ENCODE measurements at places on chromosomes 7 and 10.

DNA sequence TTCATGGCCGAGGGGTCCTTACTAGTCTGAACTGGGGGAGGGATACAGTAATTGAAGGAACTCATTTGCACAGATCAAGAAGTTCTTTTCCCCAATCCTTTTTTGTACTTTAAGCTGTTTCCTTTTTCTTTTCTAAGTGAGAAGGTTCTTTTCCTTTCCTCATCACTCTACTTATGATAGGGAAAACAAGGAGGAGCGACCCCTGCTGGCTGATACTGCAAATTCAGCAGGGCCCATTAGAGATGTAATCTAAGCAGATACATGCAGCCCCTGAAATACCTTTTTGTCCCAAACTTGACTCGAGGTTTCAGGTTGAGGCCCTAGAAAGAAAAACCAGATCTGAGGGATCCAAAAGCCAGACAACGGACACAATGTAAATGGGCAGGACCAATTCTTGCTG is 305.5 kb downstream of the DNAJB9 start:
- no peak for DNase-seq

DNA sequence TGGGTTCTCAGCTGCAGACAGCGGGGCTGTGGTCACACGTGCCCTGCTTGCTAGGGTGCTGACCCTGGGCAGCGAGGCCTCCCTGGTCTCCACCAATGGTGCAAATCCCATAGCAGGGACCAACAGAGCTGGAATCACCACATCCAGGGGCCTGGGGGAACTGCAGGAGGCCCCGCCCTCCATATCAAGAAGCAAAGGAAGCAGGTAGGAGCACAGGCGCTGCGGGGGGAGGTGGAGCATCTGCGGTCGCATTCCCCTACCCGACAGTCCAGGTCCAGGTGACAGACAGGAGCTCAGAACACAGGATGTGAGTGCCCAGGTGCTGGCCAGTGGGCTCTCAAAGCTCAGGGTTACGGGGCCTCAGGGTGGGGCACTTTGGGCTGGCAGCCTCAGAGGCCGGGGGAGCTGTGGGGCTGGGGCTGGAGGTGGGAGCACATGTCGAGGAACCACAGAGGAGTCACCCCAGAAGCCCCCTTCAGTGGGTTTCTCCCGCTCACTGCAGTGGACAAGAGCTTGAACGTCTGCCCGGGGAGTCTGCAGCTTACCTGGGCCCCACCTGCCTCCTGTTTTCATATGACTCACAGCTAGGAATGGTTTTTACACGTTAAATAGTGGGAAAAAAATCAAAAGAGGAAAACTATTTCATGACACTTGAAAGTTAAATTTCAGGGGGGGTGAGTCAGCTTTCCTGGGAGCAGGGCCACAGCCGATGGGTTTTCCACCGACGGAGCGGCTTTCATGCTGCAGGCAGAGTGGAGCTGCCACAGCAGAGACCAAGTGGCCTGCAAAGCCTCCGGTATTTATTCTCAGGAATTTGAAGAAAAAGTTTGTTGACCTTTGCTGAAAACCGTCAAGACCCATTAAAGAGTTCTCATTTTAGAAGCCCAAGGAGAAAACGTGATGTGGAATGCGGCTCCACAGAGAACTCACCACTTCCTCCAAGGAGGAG is 148.7 kb upstream of the PPP2R2D start:
- DNase-seq: no peak

DNA sequence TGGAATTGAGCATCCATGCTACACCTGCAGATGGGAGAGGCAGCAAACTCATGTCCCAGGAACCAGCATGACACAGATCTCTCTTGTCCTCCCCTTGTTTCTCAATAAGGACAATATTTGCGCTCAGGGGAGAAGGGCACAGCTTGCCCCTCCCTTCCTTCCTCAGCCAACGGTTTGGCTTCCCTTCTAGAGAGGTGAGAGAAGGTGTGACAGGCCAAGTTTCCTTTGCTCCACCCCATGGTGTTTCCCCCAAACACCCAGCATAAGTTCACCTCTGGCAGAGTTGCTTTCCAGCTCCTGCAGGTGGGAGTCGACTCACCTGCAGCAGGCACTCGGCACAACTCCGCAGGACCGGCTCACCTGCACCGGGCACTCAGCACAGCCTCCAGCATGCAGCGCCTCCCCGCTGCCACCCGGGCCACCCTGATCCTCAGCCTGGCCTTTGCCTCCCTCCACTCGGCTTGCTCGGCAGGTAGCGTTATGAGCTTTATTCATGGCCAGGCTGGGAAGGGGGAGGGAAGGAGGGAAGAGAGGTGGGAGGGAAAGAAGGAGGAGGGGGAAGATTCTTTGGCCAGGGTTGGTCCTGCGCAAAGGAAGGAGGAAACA is at the start of the genes ATP6V0A4 and TMEM213:
Gene ATP6V0A4 (minus strand): TSS at position 482 of the 606 bp plus-strand sequence. CDS start 26,949 bp downstream, outside the sequence.
Gene TMEM213 (plus strand): TSS at position 280 of the 606 bp plus-strand sequence. CDS start 111 bp downstream, at position 391.
- DNase-seq: no peak

GRCh38 chr10:78261291-78261690 is 227.6 kb downstream of the RPS24 start:
- no peak for DNase-seq

DNA sequence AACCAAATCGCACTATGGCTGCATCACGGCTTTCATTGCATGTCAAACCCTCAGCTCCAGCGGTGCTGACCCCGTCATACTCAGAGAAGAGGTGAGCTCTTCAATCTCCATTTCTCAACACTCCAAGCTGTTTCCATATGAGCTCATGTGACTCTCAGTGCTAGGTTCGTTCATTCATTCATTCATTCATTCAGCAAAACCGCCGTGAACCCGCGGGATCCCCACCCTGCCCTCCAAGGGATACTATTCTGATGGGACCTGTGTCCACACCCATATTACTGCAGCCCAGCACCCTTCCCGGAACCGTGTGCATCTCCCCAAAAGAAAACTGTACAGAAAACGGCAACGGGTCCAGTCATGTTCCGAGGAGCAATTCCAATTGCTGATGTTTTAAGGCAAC is 184.7 kb downstream of the DIP2C start:
- no peak for DNase-seq

DNA sequence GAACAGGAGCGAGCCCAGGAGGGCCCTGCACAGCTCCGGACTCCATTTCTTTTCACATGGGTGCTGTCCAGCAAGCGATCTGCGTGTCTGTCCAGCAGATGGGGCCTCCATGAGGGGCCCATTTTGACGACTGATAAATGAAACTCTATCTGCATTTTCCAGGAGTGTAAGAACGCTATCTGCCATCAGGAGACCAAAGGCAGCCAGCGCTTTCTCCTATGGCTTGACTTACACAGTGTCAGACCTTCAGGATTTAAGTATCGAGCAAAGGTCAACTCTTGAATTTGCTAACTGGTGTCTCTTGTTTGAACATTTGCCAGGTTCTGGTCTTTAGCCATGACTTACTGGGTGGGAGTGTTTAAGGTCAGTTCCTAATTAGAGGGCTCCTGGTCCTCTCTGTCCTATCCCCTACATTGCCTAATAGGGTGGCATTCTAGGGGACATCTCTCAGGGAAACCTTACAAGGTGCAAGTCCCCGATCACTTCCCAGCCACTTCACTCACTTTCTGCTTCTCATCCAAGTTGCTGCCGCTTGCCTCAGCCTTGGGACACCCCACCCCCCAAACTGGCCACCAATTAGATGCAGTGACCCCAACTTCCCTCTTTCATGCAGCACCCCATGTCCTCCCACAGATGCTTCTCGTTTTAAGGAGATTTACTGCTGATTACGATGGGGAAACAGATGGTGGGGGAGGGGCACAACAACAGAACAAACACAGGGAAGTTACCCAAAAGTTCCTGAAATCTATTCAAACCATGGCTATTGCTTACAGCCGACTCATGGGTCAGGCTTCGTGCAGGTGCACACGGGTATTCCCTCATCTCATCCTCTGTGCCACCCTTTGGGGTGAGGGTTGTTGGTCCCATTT is 20.0 kb downstream of the VSIR start:
- DNase-seq: no peak

- DNase-seq: no peak
Measured at GRCh38 chr10:34273340-34273739, 541.8 kb downstream of the PARD3 start.

GRCh38 chr10:95445837-95446486 is 115.2 kb downstream of the SORBS1 start:
- DNase-seq: no peak

DNA sequence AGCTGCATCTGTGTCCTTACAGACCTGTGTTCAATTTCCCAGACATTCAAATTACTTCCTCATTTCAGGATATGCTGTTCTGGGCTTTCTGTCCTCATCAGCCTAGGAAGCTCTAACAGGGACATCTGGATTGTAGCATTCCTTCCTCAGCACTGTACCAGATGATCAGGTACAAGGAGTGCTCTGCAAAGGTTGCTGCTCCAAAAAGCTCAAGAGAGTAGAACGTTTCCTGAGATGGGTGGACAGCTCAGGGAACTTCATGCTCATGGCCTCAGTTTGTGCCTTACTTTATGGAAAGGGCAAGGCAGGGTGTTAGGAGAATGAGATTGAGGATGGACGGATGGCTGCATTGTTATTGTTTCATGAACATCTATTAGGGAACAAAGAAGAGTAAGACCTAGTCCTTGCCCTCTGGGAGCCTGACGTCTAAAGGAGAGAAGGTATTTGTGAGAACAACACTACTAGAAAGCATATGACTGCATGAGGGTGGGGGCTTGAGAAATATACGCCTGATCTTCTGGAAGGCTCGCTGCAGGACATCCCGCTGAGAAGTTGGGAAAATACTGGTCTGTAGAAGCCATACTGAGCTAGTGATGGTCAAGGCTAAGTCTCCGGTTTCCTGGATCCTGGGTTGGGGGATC is 10.5 kb upstream of the ZNF212 start:
- DNase-seq: no peak

GRCh38 chr10:31153692-31154091 is 122.0 kb upstream of the ZNF438 start:
- DNase-seq: no peak

GRCh38 chr7:15461576-15461975 is 100.2 kb downstream of the AGMO start:
- DNase-seq: no peak

DNA sequence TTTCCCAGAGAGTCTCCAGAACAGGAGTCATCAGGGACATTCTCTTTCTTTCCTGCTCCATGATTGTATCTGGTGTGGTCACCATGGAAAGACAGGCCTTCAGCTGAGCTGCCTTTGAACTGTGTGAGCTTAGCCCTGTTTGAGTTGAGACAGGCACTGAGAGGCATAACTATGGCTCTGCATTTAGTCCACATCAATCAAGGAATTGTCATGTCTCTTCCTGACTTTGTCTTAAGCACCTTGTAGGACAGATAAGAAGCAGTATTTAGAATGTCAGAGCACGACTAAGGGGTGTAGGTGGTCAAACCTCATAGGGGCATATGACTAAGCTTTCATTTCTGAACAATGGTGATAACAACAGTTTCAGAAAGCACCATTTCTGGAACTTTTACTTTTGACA is 53.5 kb downstream of the EPDR1 start:
- no peak for DNase-seq

DNA sequence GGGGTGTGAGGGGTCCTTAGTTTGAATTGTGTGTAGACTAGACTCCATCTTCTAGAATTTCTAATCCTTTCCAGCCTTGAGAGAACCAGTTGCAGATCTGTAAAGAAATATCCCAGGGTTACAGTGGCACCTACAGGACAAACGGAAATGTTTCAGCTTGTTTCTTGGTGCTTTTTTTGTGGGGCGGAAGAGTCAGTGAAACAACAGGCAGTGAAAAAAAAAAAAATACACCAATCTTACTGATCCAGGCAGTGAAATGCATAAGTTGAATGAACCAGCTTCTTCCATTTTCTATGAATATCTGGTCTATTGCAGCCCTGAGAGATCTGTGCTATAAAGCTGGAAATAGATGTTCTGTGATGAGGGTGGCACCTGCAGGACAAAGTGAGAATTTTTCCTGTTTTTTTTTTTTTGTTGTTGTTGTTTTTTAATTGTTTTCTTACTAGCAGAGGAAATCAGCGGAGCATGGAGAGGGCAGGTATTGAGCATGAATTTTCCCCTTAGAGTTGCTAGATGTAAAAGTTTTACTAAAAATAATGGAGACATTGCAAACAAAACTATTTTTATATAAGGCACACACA is 81.9 kb upstream of the DYNC1I1 start:
- DNase-seq: no peak

- no peak for DNase-seq
Measured at GRCh38 chr10:31268444-31269303, 50.3 kb upstream of the ZEB1 start.

DNA sequence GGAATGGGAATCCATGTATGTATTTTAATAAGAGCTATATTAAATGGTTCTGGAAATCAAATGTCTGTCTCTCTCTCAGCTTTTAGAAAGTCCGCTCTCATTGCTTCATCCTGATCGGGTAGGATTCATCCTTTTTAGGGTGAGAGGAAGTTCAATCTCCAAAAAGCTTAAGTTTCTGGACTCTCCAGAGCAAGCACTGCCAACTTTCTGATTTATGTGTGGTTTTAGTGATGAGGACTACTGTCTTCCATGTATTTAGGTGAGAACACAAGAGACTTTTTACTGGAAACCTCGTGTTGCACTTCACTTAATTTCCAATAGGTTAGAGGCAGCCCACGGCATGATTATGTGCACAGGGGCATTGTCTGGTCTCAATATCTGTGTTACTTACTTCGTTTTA is 267.9 kb downstream of the SUGCT start:
- no peak for DNase-seq

GRCh38 chr7:70758646-70759045 is 373.3 kb upstream of the GALNT17 start:
- DNase-seq: no peak

- no peak for DNase-seq
Measured at GRCh38 chr10:59970396-59971368, 64.3 kb upstream of the CCDC6 start.

DNA sequence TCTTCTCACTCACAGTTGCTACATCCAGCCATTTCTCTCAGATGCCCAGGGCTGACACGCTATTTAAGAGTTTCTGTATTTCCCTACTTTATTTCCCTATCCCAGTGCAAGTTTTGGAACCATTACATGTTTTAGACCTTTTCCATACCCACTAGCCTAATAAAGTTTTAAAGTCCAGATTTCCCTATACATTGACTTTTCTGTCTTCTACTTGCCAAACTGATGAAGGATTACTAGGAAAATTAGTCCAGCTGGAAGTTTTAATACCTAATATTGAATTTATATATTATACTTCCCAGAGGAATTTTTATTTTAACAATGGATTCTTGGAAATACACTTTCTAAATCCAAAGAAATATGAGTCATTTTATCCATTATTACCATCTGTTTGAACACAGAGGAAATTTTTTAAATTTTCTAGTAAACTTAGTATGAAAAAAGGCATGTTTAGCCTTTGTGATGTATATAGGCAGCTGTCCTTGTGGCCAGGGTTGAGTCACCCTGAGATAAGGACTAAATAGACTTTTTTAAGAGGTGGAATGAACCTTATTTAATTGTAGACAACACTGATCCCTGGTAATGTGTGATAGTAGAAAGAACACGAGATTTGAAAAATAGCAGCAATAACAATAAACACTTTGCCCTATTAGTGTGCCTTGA is 205.0 kb downstream of the TFEC start:
- no peak for DNase-seq
